Endothelial cell (in vitro differentiated cells): ENCODE measurements at places on chromosomes 16 and 17. TPM values are rescaled to one million over a fixed set of nuclear protein-coding genes. Genes with fewer than 3 reads are reported as not detected.

- DNase-seq, result no peak
Measured at GRCh38 chr16:14005335-14005734, 65.8 kb upstream of the MRTFB start.

DNA sequence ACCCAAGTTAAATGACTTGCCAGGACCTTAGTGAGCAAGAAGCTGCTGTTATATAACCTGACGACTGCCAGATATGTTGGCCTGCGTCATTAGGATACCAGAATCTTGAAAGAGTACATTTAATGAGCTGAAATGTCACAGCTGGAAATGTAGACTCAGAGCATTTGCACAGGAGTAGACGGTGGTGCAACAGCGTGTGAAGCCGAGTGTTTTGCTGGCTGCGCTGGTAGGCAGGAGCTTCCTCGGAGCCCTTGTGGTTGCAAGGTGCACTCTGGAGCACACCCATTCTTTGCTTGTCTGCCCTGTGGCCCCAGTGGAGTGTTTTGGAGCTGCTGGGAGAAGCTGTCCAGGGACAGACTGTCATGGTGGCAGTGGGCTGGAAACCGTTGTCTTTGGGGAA, 79.3 kb downstream of the BANP start:
- no peak for DNase-seq

DNA sequence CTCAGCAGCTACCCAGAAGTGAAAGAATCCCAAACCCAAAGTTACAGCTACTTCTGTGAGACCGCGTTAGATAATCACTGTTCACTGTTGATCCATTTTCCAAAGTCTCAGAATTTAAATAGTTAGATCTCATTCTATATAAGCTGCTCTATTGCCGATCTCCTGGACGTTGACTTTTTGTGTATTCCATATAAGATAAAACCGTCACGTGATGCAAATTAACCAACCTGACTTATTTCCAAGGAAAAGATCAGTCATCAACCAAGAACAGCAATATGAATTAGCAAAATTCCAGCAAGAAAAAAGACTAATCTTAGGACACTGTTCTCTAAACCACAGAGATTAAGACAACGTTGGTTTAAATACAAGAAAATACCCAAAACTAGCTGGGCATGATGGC, 8.3 kb downstream of the ACOX1 start:
- no peak for DNase-seq

DNA sequence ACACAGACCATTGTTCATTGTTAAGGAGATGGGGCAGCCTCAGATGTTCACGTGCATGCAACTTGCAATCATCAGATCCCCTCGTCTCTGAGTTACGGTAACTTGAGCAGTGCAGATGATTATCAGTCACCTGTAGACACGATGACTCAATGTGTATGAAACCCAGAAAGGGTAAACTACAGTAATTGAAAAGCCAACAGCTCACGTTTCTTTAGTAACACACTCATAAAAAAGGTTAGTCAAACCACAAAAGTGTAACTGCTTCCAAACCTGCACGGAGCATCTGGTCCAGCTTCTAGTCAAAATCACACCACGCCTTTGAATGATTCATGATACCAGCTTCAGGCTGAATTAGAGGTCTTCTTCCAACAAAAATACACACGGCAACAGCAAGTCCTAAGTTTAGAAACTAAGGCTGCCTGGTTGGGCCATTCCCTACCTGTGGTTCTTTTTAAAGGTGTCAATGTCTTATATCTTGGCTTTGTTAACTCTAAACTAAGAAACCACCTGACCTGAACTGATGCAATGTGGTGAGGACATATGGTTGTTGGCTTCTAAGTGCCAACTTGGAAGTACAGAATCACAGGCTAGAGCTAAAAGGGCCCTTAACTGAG, 32.3 kb downstream of the GRB7 start:
- DNase-seq, result no peak

GRCh38 chr17:79843816-79844800, 4.9 kb upstream of the CBX4 start:
- DNase-seq, result peak; percentile 65

- no peak for DNase-seq
Measured at GRCh38 chr17:55903028-55903690, 152.3 kb downstream of the PCTP start.

DNA sequence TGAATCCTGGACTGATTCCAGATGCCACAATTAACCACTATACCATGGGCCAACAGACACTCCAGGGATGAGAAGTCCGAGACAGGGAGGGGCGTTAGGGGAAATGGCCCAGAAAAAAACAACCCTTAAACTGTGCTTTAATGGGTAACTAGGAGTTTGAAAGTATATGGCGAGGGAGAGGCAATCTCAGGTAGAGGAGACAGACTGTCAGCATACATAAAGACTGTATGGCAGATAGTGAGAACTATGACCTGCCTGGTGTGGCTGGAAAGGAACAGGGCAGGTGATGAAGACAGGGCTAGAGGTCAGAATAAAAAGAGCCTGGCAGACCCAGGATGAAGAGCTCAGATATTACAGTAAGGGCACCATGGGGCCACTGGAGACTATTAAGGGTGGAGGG, 8.1 kb downstream of the ZZEF1 start:
- DNase-seq, result no peak

GRCh38 chr16:85992359-85992758, 93.4 kb downstream of the IRF8 start:
- DNase-seq, result no peak

GRCh38 chr16:87702325-87702811, 63.4 kb downstream of the KLHDC4 start:
- DNase-seq, result peak; percentile 73

GRCh38 chr16:46711106-46712058, 21.9 kb downstream of the ORC6 start:
- DNase-seq, result no peak

GRCh38 chr16:67910158-67910557, 17.1 kb downstream of the PSKH1 start:
- DNase-seq, result no peak

GRCh38 chr16:55655381-55655896, 349 bp upstream of the SLC6A2 start:
- no peak for DNase-seq

- DNase-seq, result no peak
Measured at GRCh38 chr17:67125417-67125816, 81.1 kb downstream of the CACNG1 start.

GRCh38 chr17:338442-339192, 14.0 kb downstream of the RPH3AL start:
- no peak for DNase-seq

DNA sequence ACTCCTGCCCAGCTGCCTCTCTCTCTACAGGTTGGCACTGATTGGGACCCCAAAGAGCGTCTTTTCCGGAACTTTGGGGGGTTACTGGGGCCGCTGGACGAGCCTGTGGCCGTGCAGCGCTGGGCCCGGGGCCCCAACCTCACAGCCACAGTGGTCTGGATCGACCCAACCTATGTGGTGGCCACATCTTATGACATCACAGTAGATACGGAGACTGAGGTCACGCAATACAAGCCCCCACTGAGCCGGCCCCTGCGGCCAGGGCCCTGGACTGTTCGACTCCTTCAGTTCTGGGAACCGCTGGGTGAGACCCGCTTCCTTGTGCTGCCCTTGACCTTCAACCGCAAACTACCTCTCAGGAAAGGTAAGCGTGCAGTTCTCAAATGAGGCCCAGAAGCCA, 12.3 kb downstream of the XYLT2 start:
- no peak for DNase-seq

DNA sequence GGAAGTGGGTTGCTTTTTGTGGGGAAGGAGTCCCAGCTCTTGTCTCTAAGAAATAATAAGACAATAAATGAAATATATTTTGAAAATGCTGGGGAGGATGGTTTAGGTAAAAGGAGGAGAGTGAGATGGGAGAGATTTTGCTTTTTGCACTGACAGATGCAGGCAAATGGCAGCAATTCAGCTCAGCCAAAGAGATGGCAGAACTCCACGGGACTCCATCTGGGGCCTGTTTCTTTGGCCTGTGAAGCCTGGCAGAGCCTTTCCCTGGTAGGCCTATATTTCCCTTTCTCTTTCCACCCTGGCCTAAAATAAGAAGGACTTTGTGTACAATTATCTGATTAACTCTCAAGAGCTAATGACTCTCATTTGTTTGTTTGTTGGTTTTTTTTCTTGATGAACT, 1525.1 kb downstream of the CDH11 start:
- no peak for DNase-seq

DNA sequence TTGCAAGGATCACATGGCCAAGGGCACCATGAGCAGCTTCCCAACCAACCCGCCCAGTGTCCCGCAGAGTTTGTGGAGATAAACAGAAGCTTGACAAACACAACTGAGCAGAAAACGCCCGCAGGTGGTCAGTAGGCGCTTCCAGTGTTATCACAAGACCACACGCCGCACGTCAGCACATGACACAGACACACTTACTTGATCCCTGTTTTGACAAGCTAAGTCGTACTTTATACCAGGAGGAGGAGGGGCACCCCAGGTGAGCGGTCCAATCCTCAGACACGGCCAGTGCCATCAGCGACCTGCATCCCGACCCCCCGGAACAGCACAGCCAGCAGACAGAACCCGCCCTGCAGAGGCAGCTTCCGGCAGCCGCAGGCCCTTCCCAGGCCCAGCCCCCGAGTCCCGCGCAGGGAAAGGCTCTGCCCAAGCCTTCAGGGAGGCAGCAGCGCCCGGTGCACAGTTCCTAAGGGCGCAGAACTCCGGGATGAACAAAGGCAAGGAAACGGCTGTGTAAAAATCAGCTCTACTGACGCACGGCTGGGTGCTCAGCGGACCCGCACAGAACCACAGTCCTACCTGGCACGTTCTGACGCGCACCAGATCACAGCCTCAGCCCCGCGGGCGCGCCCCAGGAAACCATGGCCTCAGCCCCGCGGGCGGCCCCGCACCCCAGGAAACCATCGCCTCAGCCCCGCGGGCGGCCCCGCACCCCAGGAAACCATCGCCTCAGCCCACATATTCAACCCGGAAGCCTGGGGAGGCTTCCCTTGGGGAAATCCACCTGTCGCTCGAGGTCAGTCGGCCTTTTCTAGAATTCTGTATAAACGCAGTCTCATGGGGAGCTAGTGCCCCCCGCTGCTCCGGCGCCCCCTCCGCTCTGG, 27.8 kb downstream of the AXIN1 start:
- no peak for DNase-seq

GRCh38 chr17:1626333-1626732, 2.3 kb downstream of the SLC43A2 start:
- DNase-seq, result no peak

DNA sequence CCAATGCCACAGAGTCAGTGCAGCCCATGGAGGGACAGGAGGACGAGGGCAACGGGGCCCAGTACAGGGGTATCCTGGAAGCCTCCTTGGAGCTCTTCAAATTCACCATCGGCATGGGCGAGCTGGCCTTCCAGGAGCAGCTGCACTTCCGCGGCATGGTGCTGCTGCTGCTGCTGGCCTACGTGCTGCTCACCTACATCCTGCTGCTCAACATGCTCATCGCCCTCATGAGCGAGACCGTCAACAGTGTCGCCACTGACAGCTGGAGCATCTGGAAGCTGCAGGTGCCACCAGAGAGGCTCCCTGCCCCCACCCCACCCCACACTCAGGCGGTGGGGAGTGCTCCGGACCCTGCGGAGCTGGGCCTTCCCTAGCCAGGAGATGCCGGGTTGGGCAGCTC, 16.6 kb downstream of the TRPV2 start:
- no peak for DNase-seq

- peak; percentile 91 for DNase-seq
Measured at GRCh38 chr16:66406534-66407221, 20.4 kb upstream of the BEAN1 start.

- DNase-seq, result no peak
Measured at GRCh38 chr16:31876951-31877828, 3.6 kb downstream of the ZNF267 start.

- no peak for DNase-seq
Measured at GRCh38 chr16:29978564-29979270, 5.0 kb downstream of the TAOK2 start.

DNA sequence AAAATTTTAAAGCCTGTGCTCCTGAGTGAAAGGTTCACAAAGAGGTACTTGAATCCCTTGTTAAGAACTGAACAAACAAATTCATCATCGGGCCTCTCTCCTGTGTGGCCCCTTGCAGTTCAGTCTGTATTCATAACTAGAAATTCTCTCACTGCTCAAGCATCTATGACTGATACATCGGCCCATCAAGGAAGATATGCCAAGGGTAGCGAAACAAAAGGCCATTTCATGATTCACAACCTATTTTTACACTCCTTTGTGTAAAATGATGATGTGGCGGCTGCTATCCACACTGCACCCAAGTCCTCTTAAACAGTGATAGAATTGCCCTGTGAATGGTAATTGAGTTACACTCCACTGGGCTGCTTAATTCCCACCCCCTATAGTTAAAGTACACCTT, 204.6 kb downstream of the STX8 start:
- DNase-seq, result no peak

GRCh38 chr17:5299383-5299782, 17.3 kb downstream of the RABEP1 start:
- DNase-seq, result no peak

GRCh38 chr16:23432176-23433128, 20.5 kb downstream of the COG7 start:
- no peak for DNase-seq

- DNase-seq, result no peak
Measured at GRCh38 chr16:50679266-50679665, 1.8 kb downstream of the SNX20 start.

- no peak for DNase-seq
Measured at GRCh38 chr17:49280918-49281317, 50.3 kb upstream of the PHOSPHO1 start.

DNA sequence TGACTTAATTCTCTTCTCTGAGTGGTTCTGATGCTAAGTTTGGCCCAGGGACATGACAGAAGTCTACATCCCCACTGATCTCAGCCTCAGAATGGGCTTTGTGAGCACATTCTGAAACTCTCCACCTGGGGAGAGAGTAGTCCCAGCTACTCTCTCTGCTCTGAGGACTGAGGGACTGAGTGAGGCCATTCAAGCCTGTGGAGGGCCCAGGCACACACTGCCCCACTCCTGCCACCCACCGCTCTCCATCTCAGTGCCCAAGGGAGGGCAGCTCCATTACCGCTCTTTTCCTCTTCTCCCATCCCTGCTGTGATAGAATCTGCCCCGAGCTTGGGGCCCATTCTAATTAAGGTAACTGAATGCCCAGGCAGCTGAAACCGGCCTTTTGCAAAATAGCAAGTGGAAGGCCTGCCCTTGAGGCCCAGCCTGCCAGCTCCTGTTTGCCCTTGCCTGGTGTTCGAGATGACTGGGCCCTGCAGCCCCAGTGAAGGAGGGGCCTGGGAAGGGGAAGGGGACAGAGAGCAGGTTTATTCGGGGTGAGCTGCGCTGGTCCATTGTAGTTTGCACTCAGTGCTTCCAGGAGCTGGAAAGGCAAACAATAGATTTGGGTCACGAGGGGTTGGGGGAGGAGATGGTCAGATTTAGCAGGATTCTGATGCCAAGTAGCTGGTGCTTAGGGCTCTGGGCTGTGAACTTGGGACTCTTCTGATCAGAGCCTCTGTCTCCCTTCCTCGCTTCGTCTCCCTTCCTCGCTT, 76.2 kb downstream of the RAB11FIP4 start:
- no peak for DNase-seq

The MYH8 gene
- total RNA-seq, result not detected

The MGAT5B gene
- 6.2 TPM for total RNA-seq

The GPR142 gene
- 0.18 TPM for total RNA-seq

The AOC2 gene
- total RNA-seq, result 6.2 TPM

The C16orf92 gene
- total RNA-seq, result not detected

The GSG1L gene
- total RNA-seq, result 0.38 TPM

The KRT17 gene
- not detected for total RNA-seq

The DOC2B gene
- total RNA-seq, result 0.33 TPM

The CRHR1 gene
- not detected for total RNA-seq

The KRT39 gene
- total RNA-seq, result 0.15 TPM

The PYDC1 gene
- total RNA-seq, result not detected

The COX4I1 gene
- 552 TPM for total RNA-seq

The CCL18 gene
- total RNA-seq, result not detected
